ENCODE measurements at places on chromosomes 4 and X. TPM values are rescaled to one million over a fixed set of nuclear protein-coding genes. Genes with fewer than 3 reads are reported as not detected.
A peak's percentile ranks its signal among the peaks of the same experiment; 100 is the strongest.

GRCh38 chrX:83819304-83819703 lies 41.6 kb upstream of the CYLC1 start:
- no peak overlapping the region for H3K27ac ChIP-seq
- peak; percentile 25 for DNase-seq
- H3K4me3 ChIP-seq: no peak overlapping the region
- no peaks in the 10 kb centered on the region for H3K36me3 ChIP-seq
- H3K27me3 ChIP-seq: no peaks in the 10 kb centered on the region

GRCh38 chr4:38724475-38724808 lies 58.3 kb downstream of the TLR10 start:
- DNase-seq: no peak
- H3K27me3 ChIP-seq: no peaks in the 10 kb centered on the region
- H3K4me1 ChIP-seq: peaks cover 15% of the 10 kb centered on the region
- H3K27ac ChIP-seq: no peak overlapping the region
- H3K4me3 ChIP-seq: no peak overlapping the region
- H3K36me3 ChIP-seq: peaks cover 1% of the 10 kb centered on the region

DNA sequence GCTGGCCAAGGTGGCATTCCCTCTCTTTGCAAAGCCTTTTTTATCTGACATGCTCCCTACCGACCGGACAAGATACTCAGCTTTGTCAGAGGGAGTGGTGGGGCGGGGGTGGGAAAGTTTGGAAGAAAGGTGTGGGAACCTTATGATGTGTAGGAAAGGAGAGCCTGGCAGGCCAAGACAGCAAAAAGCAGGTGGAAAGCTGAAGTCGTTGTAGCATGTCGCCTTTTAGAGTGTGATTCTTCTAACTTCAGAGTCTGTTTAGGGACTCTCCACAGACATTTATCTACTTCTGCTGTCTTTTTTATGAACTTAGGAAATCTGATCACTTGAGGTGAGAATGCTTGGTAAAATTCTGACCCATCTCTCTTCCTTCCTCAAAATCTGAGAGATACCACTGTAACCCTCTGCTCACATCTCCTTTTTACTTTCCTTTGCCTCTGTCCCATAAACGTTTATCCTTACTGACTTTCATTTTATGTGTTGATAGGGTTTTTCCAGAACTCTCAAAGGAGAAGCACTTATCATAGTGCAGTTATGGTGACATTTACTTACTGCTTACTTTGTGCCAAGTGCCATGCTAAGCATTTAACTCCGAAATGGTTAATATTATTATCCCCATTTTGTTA lies 8.2 kb upstream of the RUFY3 start:
- no peak overlapping the region for H3K27ac ChIP-seq
- no peak for DNase-seq
- H3K4me3 ChIP-seq: no peak overlapping the region
- no peaks in the 10 kb centered on the region for H3K27me3 ChIP-seq

- H3K27me3 ChIP-seq: peaks cover 11% of the 10 kb centered on the region
- H3K36me3 ChIP-seq: no peaks in the 10 kb centered on the region
- peak overlapping the region; percentile 94 for H3K27ac ChIP-seq
- H3K4me1 ChIP-seq: peaks cover 17% of the 10 kb centered on the region
- peak overlapping the region; percentile 91 for H3K4me3 ChIP-seq
- no peak for DNase-seq
Measured at GRCh38 chrX:106802063-106802387, 448 bp upstream of the TBC1D8B start.

DNA sequence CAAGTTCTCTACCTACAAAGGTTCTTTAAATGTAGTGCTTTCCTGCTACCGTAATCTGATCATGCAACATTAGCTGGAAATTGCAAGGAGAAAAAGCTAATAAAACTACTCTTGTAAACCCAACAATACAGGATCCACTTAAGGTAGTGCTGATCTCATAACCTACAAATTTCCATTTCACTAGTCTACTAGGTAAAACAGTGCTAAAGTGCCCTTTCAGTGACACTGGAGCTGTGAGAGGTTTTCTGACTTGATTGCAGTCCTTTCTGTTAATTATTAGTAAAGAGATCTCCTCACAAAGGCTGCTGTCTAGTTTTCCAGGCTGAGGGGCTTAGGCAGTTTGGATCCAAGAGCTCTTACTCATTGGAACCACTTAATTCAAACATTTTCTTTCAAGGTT lies 1118.7 kb downstream of the SH3BGRL start:
- no peaks in the 10 kb centered on the region for H3K27me3 ChIP-seq
- no peaks in the 10 kb centered on the region for H3K36me3 ChIP-seq
- H3K4me3 ChIP-seq: no peak overlapping the region
- no peak overlapping the region for H3K27ac ChIP-seq

GRCh38 chr4:146159384-146160058 lies 16.0 kb upstream of the LSM6 start:
- H3K27me3 ChIP-seq: peaks cover 3% of the 10 kb centered on the region
- no peak for DNase-seq
- H3K4me3 ChIP-seq: no peak overlapping the region
- no peaks in the 10 kb centered on the region for H3K4me1 ChIP-seq
- peaks cover 4% of the 10 kb centered on the region for H3K36me3 ChIP-seq

DNA sequence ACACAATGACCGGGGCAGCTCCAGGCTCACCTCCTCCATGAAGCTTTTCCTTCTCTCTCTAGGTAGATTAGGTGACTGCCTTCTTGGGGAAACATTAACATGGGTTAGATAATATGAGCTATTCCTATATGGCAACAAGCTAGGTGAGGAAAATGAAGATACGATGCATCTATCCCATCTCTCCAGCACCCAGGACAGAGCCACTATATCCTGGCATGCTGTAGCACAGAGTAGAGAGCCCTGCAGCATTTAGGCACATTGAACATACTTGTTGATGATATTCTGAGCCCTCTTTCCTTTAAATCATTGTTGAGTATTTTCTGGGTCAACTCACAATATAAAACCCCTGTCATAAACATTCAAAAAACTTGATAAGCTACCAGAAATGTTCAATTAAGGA lies 494.2 kb upstream of the MAGEB2 start:
- DNase-seq: no peak
- no peak overlapping the region for H3K27ac ChIP-seq
- H3K4me1 ChIP-seq: no peaks in the 10 kb centered on the region
- no peak overlapping the region for H3K4me3 ChIP-seq
- peaks cover 10% of the 10 kb centered on the region for H3K27me3 ChIP-seq

The MAP3K15 gene
- not detected for total RNA-seq

The MAGED4B gene
- total RNA-seq: 232 TPM

The SUPT20HL1 gene
- not detected for total RNA-seq

The FRG2 gene
- total RNA-seq: not detected

The MAGEA2B gene
- total RNA-seq: not detected

The CFAP99 gene
- not detected for total RNA-seq

The CFAP47 gene
- not detected for total RNA-seq
